ENCODE measurements at places on chromosomes 5 and 9. TPM values are rescaled to one million over a fixed set of nuclear protein-coding genes. Genes with fewer than 3 reads are reported as not detected.

STPG3 gene
- 0.23 TPM for total RNA-seq

NR2F1 gene
- total RNA-seq: 29.3 TPM

TGFBI gene
- total RNA-seq: 189 TPM

RFESD gene
- total RNA-seq: 1.1 TPM

BSPRY gene
- total RNA-seq: 15.6 TPM

RIOK2 gene
- 53.8 TPM for total RNA-seq

MEIKIN gene
- not detected for total RNA-seq
